NCI-H1930 (cell line): ENCODE measurements at places on chromosomes 5 and 9.

DNA sequence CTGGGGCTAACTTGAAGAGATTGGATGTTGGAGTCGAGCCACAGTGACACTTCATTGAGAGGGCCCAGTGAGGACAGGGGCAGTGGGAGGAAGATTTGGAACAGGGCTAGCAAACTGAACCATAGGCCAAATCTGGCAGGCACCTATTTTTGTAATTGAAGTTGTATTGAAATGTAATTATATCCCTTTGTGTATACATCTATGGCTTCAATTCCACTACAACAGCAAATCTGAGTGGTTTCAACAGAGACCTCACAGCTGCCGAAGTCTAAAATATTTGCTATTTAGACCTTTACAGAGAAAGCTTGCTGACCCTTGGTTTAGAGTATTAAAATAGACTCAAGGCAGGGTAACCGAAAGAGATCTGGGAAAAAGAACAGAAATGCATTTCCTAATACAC is 4.7 kb upstream of the TNFSF8 start:
- no peak for DNase-seq

- no peak for DNase-seq
These were observed 43.8 kb upstream of the FCN1 start for GRCh38 chr9:134961331-134962064.

DNA sequence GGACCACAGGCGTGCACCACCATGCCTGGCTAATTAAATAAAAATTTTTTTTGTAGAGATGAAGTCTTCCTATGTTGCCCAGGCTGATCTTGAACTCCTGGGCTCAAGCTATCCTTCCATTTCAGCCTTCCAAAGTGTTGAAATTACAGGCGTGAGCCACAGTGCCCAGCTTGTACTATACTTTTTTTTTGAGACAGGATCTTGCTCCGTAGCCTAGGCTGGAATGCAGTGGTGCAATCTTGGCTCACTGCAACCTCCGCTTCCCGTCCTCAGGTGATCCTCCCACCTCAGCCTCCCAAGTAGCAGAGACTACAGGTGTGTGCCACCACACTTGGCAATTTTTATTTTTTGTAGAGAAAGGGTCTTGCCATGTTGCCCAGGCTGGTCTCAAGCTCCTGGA is 5.3 kb upstream of the RAD23B start:
- no peak for DNase-seq

GRCh38 chr9:71769175-71770161 is 1.2 kb upstream of the CEMIP2 start:
- DNase-seq, result peak; percentile 55

GRCh38 chr9:69326261-69326660 is 1.2 kb downstream of the ENTREP1 start:
- DNase-seq, result no peak
